Endothelial cell of umbilical vein (primary cell): ENCODE measurements at places on chromosomes 6 and 20.

DNA sequence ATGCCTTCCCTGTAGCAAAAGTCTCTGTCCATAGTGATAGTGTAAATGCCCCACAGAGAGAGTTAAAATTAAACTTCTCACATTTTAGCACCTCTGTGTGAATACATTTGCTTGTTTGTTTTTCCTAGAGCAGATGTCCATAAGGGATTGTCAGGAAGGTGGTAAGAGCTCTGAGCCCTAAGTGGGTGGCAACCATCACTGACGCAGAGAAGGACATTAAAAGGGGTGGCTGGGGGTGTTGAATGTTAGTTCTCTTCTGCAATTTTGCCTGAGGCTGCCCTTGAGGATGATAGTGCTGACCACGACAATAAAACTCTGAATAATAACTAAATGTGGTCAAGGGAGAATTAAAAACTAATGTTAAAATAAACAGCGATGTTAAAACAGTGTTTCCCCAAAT lies 174.3 kb upstream of the ID4 start:
- DNase-seq: no peak

- DNase-seq: no peak
Observed at GRCh38 chr20:41175201-41175651, 37.9 kb downstream of the PLCG1 start.

DNA sequence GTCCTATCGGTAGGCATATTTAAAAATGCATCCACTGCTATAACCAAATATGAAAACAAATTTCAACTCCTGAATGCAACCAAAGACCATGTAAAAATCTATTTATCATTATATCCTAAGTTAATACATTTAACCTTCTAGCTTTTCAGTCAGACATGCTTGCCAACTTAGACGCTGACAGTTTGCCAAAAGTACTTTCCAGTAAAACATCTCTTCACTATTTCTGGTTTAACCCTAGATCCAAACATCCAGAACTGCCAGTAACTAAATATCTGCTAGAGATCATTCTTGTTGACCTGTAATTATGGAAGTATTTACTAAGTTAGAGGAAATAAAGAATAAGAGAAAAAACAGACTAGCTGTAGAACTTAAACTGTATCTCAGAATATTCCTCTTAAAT lies 210.2 kb upstream of the THEMIS start:
- DNase-seq: no peak

DNA sequence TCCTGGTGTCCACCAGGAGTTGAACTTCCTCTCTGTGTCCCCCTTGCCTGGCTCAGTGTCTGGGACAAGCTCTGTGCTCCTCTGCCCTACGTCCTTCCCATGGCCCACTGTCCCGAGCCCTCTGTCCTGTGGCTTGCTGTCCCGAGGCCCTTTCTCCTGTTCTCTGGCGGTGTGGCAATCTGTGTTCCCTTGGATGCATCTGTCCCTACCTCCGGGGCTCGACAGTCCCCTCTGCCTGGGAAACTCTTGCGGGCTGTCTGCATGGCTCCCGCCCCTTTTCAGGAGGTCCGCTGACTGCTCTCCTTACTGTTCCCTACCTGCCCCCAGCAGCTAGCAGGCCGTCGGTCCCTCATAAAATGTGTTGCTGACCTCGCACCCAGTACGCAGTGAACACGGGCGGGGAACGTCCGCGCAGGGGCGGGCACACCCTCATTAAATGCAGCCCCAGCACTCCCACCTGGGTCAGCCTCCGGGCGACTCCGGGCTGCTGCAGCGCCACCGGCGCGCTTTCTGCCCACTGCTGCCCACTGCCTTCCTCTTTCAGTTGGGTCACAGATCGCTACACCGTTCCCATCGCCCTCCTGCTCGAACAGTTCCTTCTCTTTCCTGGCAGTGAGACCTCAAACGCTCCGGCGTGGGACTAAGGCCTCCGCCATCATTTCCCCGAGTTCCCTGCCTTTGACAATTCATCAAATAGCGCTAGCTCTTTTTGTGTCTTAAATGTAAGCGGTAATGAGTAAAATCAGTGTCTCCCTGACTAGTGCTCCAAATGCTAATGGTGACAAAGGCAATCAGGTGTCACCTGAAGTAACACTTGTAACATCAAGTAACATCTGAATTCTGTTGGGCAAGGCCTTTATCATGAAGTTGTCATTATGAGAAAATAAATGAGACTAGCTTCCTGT lies 60.5 kb downstream of the RSPH3 start:
- peak; percentile 13 for DNase-seq

- no peak for DNase-seq
Observed at GRCh38 chr6:161301338-161301737, 27.5 kb upstream of the AGPAT4 start.

DNA sequence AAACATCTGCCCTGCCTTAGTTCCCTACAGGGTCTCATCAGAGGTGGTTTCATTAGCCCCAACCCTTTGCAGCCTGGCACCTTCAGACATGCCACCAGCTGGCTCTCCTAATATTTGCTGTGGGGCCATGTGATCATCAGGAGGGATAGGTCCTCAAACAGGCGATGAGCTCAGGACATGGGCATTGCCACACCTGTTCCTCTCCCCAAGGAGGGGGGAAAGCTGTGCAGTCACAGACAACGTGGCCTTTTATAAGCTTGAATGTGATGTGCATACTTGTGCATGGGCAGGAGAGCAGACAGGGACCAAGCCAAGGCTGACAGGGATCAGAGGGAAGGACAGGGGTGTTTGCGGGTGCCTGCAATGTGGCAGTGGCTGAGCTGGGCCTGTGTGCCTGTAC lies 78.8 kb upstream of the ZNFX1 start:
- no peak for DNase-seq

GRCh38 chr20:6708010-6708409 lies 59.5 kb upstream of the BMP2 start:
- DNase-seq: peak; percentile 91

DNA sequence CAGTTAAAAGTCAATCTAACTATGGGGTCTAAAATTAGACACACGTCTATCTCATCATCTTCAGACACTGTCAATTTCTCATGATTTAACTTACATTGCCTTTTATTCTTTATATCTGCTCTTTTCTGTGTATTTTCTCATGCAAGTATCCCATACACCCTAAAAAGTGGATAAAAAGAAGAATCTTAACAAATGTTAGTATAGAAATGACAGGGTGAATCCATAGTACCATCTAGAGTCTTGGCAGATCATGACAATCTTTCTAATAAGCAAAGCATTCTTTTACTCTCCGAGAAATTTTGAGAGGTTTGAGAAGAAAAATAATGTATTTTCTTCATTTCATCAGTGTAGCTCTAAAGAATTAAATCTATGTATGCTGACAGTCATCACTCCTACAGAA lies 382.7 kb downstream of the C6orf118 start:
- no peak for DNase-seq
